ENCODE measurements at places on chromosomes 1 and 21. TPM values are rescaled to one million over a fixed set of nuclear protein-coding genes. Genes with fewer than 3 reads are reported as not detected.

DNA sequence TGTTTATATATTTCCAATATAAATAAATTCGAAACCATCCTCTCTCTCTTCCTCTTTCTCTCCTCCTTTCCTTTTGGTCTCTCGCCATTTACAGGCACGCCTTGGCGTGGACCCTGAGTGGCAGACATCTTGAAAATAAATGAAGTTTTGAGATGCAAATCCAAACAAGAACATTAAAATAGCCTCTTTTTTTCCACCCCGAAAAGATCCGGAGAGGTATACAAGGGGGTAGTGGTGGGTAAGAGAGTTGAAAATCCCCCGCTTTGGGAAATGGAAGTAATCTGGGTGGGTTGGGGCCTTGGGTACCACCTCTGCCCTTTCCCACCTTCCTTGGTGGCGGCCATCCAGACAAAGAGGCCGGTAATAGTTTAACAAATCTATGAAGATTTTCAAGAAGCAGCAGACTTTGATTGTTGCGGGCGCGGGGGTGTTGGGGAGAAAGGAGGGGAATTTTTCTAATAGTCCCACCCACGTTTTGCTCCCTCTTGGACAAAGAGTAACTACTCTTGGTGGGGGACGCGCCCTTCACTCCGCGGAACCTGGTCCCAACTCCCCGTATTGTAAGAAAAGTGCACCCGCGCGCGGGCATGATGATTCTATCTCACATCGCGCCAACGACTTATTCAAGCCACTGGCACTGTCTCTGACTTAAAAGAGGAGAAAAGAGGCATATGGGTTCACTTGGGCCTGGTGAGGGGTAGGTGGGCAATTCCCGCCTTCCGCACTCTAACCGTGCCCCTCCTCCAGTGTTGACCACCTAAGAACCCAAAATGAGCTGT, 4.0 kb upstream of the FOXD3 start:
- DNase-seq: no peak

The DNAJC28 gene
- polyA plus RNA-seq: 6.1 TPM

- DNase-seq: no peak
These were observed 3.4 kb downstream of the ATP1A4 start for GRCh38 chr1:160154790-160155189.

GRCh38 chr1:6248932-6249738, 5.2 kb downstream of the HES3 start:
- DNase-seq: no peak

The NOTCH2 gene
- 160 TPM for polyA plus RNA-seq

- DNase-seq: no peak
These were observed 25.6 kb downstream of the CLIC4 start for GRCh38 chr1:24770881-24771280.

DNA sequence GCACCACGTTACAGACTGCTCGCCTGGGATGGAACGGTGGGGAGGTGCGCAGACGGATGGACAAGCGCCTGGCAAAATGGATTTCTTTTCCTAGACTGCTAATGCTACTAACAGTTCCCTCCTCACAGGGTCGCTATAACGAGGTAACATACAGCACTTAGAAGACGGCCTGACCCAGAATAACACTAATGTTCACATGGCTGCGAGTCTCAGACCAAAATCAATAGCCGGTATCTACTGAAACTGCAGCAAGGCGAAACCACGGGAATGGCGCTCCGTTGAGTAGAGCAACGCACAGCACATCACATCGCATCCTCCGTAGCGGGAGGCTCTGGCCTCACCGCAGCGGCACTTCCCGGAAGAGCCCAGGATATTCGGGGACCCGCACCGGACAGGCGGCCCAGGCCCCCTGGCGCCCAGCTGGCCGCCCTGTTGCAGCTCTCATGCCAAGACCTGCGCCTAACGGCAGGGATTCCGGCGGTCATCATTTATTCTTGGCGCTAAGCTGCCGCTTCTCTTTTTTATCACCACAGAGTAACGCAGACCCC, 46.6 kb downstream of the VPS26C start:
- peak; percentile 31 for DNase-seq

The ZBTB8B gene
- polyA plus RNA-seq: 1.1 TPM

DNA sequence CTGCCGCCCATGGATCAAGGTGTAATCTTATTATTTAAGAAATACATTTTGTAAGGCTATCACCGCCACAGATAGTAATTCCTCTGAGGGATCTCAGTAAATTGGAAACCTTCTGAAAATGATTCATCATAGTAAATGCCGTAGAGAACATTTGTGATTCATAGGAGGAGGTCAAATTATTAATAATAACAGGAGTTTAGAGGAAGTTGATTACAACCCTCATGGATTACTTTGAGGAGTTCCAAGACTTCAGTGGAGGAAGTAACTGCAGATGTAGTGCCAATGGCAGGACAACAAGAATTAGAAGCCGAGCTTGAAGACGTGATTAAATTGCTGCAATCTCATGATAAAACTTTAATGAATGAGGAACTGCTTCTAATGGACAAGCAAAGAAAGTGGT, 280.1 kb downstream of the PTPRC start:
- no peak for DNase-seq

The DFFB gene
- 6.4 TPM for polyA plus RNA-seq

DNA sequence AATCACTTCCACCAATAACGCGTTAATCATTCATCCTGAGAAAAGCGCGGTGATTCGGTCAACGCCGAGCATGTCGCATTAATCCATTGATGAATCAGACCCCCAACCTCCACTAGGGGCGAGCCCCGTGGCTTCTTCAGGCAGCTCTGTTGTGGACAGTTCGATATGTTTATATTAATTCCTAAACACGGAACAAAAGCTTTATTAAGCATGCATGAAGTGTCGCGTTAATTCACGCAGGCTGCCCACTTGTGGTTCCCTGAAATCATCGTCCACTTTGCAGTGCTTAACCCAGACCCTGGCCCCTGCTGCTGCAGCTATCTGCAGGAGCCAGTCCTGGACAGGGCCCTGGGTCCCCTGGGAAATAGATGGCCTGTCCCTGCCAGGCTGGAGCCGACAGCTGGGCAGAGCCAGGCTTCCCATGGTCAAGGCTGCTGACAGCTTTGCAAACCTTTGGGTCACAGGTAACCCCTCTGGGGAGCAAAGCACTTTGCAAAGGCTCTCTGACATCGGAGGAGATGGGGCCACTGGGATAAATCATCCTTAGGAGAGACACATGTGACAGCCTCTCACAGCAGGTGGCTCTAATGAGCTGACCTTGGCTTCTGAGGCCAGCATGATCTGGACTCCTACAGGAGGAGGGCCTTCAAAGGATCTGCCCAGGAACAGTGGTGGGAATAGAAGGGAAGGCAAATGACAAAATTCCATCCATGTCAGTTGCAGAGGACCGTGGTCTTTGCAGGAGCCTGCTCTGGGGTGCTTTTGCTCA, 137.0 kb upstream of the AJAP1 start:
- no peak for DNase-seq

The OR10J5 gene
- polyA plus RNA-seq: not detected

The TSNAX gene
- polyA plus RNA-seq: 69.1 TPM

DNA sequence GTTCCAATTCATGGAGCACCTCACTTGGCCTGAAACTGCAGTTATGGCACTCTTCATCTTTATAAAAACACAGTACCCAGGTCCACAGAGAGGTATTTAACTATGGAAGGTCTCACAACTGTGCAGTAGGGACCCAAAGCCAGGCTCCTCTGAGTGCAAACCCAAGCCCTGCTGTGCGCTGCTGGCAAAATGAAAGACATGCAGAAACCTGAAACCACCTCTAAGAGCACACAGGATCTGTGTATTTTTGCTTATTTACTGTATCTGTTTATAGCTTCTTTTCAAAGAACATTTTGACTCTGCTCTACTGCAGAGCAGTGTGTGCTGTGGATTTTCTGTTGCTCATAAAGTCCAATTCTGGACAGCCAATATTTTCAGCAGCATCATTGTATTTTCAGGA, 166.6 kb downstream of the DSCAM start:
- no peak for DNase-seq

- no peak for DNase-seq
These were observed 18.8 kb downstream of the RGS13 start for GRCh38 chr1:192654591-192655251.

DNA sequence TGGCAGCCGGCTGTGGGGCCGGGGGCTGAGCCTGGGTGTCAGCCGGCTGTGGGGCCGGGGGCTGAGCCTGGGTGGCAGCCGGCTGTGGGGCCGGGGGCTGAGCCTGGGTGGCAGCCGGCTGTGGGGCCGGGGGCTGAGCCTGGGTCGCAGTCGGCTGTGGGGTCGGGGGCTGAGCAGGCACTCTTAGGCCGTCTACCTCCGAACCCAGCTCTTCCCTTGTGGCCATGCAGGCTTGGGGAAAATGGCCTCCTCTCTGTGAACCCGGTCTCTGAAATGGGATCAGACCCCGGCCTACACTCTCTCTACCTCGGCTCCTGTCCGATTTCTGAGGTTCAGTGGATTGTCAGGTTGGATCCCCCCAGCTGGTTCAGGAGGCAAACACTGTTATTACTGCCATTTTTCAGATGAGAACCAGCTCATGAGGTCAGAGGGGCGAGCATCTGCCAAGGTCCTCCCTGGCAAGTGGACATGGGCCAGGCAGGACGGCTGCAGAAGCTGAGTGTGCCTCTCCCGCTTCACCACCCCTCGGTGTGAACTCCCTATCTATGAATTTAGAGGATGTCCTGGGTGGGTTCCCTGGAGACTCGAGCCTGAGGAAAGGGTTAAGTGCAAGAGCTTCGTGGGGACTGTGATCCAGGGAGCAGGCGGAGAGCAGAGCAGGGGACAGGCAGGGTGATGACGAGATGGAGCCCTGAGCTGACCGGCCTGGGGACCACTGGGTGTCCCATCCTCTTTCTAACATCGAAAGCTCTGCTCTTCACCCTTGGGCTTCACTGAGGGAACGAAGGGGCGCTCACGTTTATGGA, 10.9 kb upstream of the COL18A1 start:
- no peak for DNase-seq

The AMY2A gene
- 0.29 TPM for polyA plus RNA-seq

- DNase-seq: no peak
These were observed 17.4 kb upstream of the BCAR3 start for GRCh38 chr1:93699049-93699384.

The OLIG2 gene
- not detected for polyA plus RNA-seq

The CD1B gene
- polyA plus RNA-seq: not detected

The TESK2 gene
- 6.1 TPM for polyA plus RNA-seq

- no peak for DNase-seq
These were observed 3.6 kb downstream of the RGS1 start for GRCh38 chr1:192579010-192579738.

GRCh38 chr1:24390924-24391782, 22.4 kb downstream of the STPG1 start:
- no peak for DNase-seq

GRCh38 chr1:12153181-12153785, 13.5 kb upstream of the TNFRSF1B start:
- no peak for DNase-seq

GRCh38 chr1:118116401-118116800, 68.6 kb downstream of the SPAG17 start:
- DNase-seq: no peak

All from right renal cortex interstitium (tissue), 3 donors.